ENCODE measurements at places on chromosomes 11 and 22.

DNA sequence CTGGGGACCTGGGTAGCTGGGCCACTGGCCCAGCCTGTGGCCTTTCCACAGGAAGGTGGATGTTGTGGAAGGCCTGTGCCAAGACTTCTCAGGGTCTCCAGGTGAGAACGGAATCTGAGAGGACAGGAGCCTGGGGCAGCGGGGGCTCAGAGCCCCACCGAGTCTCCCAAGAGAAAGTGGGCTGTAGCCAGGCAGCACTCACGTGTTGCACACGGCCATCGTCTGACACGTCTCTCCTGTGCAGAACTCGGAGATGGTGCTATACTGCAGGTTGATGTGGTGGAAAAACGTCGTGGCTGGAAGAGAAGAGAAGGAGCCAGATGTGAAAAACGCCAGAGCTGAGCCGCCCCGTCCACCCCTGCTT lies 6.4 kb downstream of the MOB2 start:
- DNase-seq: no peak

GRCh38 chr11:61139387-61139786 lies 21.8 kb downstream of the VPS37C start:
- no peak for DNase-seq

DNA sequence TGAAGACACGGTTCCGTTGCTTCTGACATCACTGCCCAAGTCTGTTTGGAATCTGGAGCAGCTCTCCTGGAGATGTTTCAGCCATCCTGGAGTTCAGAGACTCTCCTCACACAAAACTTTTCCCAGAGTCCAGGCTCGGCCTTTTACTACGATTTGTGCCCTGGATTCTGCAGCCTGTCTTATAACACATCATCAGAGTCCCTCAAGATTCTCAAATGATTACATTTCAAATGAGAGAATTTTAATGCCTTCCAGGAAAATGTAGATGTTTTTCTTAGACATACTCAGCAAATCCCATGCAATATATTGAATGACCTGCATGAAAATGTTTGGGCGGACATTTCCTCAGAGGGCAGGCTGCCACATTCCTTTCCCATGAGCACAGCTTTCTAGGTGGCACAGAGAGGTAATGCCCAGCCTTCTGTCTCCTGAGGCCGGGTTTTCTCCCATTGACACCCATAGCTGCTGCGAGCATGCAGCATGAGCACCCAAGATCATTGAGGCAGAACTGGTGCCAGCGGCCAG lies 129.1 kb downstream of the SNX19 start:
- DNase-seq: no peak

GRCh38 chr11:67544616-67545242 lies 21.5 kb upstream of the CABP2 start:
- no peak for DNase-seq

- DNase-seq: no peak
Measured at GRCh38 chr11:64513523-64513922, 77.5 kb upstream of the SLC22A12 start.

GRCh38 chr22:22196018-22196533 lies 48.5 kb upstream of the VPREB1 start:
- no peak for DNase-seq

DNA sequence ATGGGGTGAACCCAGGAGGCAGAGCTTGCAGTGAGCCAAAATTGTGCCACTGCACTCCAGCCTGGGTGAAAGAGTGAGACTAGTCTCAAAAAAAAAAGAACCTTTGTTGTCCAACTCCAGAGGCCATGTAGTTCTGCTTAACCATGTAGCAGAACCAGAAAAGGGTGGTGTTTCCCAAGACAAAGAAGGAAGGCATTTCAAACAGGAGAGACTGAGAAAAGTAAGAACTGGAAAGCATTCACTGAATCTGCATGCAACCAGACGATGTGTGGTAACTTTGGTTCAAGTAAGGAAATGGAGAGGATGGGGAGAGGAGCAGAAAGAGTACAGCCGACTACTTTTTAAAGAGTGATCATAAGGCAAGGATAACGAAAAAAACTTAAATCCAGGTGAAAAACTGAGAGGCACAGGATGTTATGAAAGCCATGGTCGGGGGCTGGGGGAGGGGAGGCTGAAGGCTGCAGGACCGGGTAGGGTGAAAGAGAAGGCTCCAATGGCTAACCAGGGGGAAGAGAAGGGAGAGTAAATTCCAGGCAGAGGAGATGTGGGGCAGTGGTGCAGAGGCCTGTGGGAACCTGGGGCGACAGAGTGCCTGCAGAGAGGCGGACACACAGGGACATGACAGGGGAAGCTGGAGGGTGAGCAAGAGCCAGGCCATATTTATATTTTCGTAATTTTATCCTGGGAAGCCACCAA lies 48.8 kb downstream of the MAPK1 start:
- no peak for DNase-seq

- no peak for DNase-seq
Measured at GRCh38 chr22:27857443-27857842, 55.9 kb upstream of the MN1 start.

- DNase-seq: no peak
Measured at GRCh38 chr22:33328789-33329296, 270.7 kb upstream of the SYN3 start.

DNA sequence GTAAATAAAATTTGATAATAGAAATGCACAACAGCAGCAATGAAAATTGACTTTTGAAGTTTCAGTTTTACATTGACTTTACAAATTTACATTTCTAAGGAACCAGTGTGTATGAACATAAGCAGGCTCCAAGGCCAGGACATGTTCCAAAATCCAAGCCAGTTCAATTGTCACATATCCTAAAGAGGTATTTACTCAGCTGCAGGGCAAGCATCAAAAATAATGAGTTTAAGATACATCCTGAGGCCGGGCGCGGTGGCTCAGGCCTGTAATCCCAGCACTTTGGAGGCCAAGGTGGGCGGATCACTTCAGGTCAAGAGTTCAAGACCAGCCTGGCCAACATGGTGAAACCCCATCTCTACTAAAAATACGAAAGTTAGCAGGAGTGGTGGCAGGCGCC lies 39.0 kb upstream of the AKIP1 start:
- DNase-seq: no peak
